Inflammatory macrophage (primary cell): ENCODE measurements at places on chromosomes 2 and 18.

DNA sequence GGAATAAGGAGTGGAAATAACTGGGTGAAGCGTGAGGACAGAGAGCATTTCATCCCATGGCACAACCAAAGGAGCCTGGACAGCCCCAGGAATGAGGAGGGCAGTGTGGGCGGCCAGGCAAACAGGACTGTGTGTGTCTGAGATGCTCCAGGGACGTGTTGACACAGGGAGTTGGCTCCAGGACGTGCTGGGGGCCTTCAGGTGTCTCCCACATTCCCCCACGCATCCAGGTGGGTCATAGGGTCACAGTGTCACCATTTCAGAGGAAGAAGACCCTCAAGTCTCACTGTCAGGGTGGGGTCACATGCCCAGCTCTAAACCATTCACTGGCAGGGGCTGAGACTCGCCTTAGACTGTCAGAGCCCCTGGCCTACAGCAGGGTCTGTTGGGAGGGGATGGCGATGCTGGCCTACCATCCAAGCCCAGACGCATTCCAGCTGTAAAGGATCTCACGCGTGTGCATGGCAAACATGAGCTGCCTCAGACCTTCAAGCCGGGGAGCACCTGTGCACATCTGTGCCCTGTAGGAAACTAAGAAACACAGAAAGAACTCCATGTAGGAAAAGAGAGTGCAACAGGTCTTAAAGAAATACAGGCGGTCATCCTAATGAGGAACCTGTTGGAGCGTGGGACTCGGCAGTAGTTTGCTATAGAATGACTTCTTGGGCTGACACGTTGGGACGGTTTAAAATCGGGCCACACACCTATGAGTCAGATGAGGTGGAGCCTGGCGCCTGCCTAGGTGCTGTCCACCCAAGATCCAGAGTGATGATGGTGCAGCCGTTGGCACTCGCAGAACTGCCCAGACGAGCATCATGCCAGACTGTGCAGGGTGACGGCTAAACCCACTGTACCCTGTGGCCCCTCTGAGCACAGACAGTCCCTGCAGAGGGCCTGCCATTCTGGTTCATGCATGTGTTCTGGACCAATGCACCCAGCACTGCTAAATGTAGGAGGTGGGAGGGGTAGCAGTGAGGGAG is 17.3 kb downstream of the PARD6G start:
- DNase-seq = no peak

DNA sequence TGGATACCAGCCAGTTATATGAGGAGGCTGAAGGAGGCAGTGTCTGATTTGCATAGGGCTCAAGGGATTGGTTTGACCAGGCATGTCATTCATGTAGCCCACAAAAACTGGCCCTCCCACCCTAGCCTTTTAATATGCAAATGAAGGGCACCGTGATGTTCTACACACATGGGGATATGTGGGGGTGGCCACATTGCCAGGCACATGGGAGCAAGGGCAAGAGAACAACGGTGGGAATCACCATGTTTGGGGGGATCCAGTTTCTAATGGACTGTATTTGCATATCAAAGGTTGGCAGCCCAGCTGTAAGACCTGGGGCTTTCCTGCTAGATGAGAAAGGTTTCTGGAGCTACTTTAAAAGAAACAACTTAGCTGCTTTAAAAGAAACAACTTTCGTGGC is 65.1 kb upstream of the SLC25A52 start:
- DNase-seq = no peak

GRCh38 chr18:24582771-24583170 is 122.3 kb downstream of the HRH4 start:
- no peak for DNase-seq

DNA sequence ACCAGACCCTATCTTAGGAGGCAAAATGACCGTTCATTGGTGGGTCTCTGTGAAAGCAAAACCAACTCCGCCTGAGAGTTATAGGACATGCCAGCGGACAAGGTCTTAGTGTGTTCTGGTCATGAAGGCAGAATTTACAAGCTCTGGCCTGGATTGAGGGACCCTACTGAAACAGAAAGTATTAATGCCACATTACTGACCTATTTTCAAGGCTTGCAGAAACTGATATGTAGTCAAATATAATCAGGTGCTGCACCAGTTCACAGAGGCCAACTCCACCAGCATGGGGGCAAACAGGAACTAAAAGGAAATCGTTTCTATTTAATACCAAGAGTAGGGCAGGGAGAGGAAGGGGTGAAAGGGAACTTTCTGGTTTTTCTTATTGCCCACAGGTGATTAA is 19.7 kb downstream of the TYMS start:
- DNase-seq = no peak

- no peak for DNase-seq
These were observed 155.8 kb upstream of the ERBB4 start for GRCh38 chr2:212694398-212694797.

- peak; percentile 66 for DNase-seq
These were observed 322.3 kb upstream of the EPAS1 start for GRCh38 chr2:45974762-45975408.

GRCh38 chr2:239222312-239222660 is 178.5 kb downstream of the HDAC4 start:
- peak; percentile 71 for DNase-seq

DNA sequence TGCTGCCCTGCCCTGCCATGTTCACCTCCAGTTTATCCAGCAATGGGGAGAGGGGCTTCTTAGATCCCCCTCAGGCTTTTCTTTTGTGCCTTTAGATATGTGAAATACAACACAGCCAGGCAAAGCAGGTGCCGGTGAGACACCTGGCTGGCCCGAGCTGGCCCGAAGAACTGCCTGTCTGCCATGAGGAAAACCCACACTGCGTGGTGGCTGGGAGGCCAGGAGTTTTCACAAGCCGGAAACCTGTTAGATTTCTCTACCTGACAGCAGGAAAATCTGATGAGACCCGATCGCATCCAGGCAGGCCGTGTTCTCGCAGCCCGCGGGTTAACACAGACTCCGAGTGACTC is 5.7 kb upstream of the GAL3ST2 start:
- DNase-seq = no peak

- DNase-seq = no peak
These were observed 151.2 kb upstream of the MMADHC start for GRCh38 chr2:149738767-149739166.

DNA sequence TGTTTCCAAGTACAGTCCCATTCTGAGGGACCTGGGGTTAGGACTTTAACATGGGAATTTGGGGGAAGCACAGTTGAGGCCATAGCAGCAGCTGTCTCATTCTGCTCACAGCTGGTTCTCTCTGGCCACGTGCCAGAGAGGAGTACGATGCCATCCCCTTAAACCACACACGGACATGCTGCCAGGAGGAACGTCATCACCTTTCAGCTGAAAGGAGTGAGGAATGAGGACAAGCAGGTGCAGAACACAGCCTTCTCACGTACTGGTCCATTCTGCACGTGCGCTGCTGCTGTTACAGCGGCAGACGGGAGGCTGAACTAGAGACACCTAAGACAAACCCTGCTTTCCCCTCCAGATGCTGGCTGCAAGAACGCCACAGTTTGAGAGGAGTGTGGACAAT is 33.5 kb downstream of the ODC1 start:
- DNase-seq = no peak

GRCh38 chr2:95351598-95351915 is 51.0 kb upstream of the FAHD2A start:
- DNase-seq = no peak
